ENCODE measurements at places on chromosomes 2 and 18.

GRCh38 chr18:5455674-5456073, 88.1 kb downstream of the EPB41L3 start:
- no peak for DNase-seq

GRCh38 chr2:20615466-20616241, 35.2 kb downstream of the HS1BP3 start:
- DNase-seq = no peak

DNA sequence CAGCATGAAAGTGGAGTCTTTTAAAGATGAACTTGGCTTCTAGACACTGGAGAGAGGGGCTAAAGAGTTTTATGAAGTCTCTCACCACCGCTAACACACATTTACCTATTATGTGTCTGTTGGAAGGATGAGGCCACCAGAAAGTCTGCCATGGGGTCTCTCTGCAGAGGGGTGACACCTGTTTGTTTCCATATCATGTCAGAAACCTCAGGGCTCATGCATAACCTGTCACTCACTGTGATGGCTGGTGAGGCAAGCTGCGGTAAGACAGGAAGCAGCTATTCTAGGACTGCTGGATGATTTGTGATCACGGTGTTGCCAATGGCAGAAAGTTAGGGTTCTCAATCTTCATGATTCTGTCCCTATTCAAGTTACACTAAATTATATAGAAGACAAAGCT, 60.8 kb upstream of the DNMT3A start:
- DNase-seq = no peak

GRCh38 chr18:28650860-28651259, 473.9 kb upstream of the CDH2 start:
- no peak for DNase-seq

GRCh38 chr18:36849288-36850006, 20.5 kb downstream of the KIAA1328 start:
- DNase-seq = no peak

GRCh38 chr18:68940039-68940438, 142.2 kb downstream of the CCDC102B start:
- DNase-seq = no peak

DNA sequence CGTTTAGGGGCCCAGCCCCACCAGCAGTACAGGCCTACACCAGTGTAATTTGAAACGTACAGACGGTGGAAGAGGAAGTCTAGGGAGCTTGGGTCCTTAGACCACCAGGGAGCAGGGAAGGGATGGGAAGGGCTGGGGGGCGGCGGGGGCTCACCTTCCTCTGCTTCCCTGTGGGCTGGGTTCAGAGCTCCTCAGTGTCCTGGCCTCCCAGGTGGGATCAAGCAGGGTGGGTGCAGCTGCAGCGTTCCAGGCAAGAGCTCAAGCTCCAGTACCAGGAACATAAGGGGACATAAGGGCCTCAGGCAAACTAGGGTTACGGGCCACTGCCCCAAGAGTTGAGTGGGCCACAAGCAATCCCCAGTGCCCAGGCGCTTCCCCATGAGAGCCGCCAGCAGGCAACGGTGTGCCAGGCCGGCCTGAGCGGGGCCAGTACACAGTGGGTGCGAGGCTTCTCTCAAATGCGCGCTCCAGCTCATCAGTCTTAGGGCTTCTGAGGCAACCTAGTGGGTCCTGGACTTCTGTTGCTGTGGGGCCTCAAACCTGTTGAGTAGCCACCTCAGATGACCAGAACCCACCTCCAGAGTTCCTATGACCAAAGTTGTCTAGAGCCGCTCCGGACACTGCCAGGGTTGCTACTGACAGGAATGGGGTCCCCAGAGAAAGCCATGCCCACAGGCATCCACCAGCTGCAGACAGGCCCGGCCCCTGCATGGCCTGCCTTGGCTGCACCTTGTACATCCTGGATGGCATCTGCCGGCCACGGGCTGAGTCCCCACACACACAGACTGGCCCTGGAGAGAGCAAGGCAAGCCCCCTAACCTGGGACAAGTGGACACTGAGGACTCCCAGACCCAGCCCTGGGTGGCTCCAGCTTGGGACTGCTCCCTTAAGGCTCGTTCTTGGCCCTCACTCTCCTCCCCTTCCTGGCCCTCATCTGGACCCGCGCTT, 5.2 kb downstream of the ANKRD23 start:
- DNase-seq = no peak

All from activated T-cell treated with anti-CD3 and anti-CD28 coated beads for 1 hour (primary cell).